ENCODE measurements at places on chromosomes 13 and 19. TPM values are rescaled to one million over a fixed set of nuclear protein-coding genes. Genes with fewer than 3 reads are reported as not detected.
A peak's percentile ranks its signal among the peaks of the same experiment; 100 is the strongest.

ZNF284 gene
- total RNA-seq = 2.2 TPM

GRCh38 chr19:17942181-17942580 is 9.4 kb downstream of the CCDC124 start:
- H3K4me3 ChIP-seq = no peak overlapping the region
- peaks cover 16% of the 10 kb centered on the region for H3K36me3 ChIP-seq
- H3K27ac ChIP-seq = no peak overlapping the region
- H3K27me3 ChIP-seq = no peaks in the 10 kb centered on the region
- H3K4me1 ChIP-seq = peaks cover 5% of the 10 kb centered on the region

DNA sequence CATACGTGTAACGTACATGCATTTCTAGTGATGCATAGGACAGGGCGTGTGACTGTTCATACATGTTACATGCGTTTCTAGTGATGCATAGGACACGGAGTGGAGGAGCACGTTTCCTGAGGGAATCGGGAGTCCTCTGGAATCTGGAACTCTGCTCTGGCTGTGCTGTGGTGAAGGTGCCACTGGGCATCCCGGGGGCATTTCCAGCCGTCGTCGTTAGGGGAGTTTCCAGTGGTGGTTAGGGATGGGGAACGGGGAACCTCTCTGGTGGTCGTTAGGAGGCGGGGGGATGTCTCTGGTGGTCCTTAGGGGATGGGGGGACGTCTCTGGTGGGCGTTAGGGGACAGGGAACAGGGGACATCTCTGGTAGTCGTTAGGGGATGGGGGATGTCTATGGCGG is 209.6 kb upstream of the SOX1 start:
- no peak for DNase-seq
- no peaks in the 10 kb centered on the region for H3K27me3 ChIP-seq
- no peaks in the 10 kb centered on the region for H3K36me3 ChIP-seq

- no peaks in the 10 kb centered on the region for H3K36me3 ChIP-seq
- no peaks in the 10 kb centered on the region for H3K27me3 ChIP-seq
- H3K27ac ChIP-seq = no peak overlapping the region
- H3K4me3 ChIP-seq = no peak overlapping the region
- DNase-seq = no peak
Observed at GRCh38 chr13:82136880-82137279, 1745.4 kb downstream of the SLITRK1 start.

CFAP97D2 gene
- total RNA-seq = not detected

TUBB4A gene
- 5.6 TPM for total RNA-seq

DNA sequence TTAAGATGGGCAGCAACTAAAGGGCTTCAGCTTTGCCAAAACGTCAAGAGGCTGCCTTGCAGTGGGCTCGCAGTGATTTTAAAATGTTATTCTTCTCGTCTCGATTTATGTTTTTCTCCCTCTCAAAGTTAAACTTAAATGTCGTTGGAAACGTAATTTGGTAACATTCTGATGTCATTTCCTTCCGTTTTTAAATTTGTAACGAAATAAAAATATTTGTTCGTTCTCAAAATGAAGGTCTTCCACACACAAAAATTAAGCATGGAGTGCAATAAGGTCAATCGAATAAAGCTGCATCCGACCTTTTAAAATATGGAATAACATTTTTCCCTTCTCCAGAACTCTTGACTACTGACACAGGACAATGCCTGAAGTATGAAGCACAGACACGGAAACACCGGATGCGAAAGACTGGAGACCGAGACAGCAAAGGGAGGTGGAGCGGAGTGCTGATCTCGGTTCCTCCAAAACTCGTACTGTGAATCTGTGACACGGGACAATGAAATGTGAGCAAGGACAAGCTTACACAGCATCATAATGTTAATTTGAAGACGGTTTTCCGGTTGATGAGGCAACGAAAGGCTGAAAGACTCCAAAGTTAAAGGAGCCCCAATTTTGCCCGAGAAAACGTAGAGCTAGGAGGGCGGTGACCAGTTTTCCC is 850 bp downstream of the MTMR6 start:
- no peak for DNase-seq
- H3K4me1 ChIP-seq = peaks cover 38% of the 10 kb centered on the region
- H3K36me3 ChIP-seq = no peaks in the 10 kb centered on the region
- H3K4me3 ChIP-seq = peak overlapping the region; percentile 92
- H3K27ac ChIP-seq = peak overlapping the region; percentile 90

GRCh38 chr13:22061806-22062391 is 391.0 kb downstream of the FGF9 start:
- no peak overlapping the region for H3K27ac ChIP-seq
- H3K27me3 ChIP-seq = no peaks in the 10 kb centered on the region
- no peaks in the 10 kb centered on the region for H3K4me1 ChIP-seq
- H3K4me3 ChIP-seq = no peak overlapping the region
- no peaks in the 10 kb centered on the region for H3K36me3 ChIP-seq

DNA sequence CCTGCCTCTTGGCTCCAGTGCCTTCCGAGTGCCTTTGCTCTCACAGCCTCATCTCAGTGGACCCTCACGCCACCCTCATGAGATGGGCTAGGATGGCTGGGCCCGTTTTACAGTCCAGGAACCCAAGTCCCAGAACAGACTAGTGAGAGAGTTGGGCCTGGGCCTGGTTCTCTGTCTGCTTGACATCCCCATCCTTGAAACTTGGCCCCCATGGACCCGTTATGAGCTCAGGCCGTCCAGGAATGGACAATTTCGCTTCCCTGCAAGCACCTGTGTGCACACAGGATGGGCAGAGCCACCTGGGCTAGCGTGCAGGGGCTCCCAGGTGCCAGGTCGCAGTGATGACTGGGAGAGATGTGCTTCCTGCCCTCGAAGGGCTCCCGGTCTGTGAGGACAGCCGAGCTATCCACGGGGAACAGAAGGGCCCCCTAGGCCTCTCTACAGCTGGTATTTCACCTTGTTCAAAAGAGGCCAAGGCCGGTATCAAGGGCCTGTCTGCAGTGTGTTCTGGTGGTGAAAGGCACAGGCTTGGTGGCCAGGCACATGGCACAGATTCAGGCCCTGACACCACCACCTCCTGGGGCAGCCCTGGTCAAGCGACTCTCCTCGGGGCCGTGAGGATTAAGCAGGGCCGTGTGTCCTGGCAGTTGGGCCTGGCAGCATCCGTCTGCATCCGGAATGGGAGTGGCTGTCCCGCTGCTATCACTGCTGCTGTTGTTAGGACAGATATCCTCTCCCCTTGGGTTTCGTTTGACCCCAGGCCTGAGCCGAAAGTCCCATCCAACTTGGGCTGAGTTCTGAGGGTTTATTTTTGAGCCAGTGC is 38.9 kb downstream of the CAPN12 start:
- H3K27me3 ChIP-seq = no peaks in the 10 kb centered on the region
- peaks cover 82% of the 10 kb centered on the region for H3K36me3 ChIP-seq
- no peak overlapping the region for H3K4me3 ChIP-seq
- H3K27ac ChIP-seq = peak overlapping the region; percentile 49

GRCh38 chr19:58058467-58058866 is 615 bp upstream of the ZNF135 start:
- peak overlapping the region; percentile 78 for H3K4me3 ChIP-seq
- H3K27ac ChIP-seq = peak overlapping the region; percentile 91
- H3K4me1 ChIP-seq = peaks cover 15% of the 10 kb centered on the region
- no peak for DNase-seq
- no peaks in the 10 kb centered on the region for H3K27me3 ChIP-seq

GRCh38 chr13:99905224-99905623 is 66.3 kb downstream of the ZIC5 start:
- H3K27me3 ChIP-seq = no peaks in the 10 kb centered on the region
- H3K4me1 ChIP-seq = no peaks in the 10 kb centered on the region
- DNase-seq = no peak
- no peaks in the 10 kb centered on the region for H3K36me3 ChIP-seq
- H3K4me3 ChIP-seq = no peak overlapping the region
- no peak overlapping the region for H3K27ac ChIP-seq

CEACAM4 gene
- total RNA-seq = not detected

GRCh38 chr13:59584761-59585670 is 578.7 kb downstream of the DIAPH3 start:
- no peaks in the 10 kb centered on the region for H3K27me3 ChIP-seq
- no peak for DNase-seq
- no peak overlapping the region for H3K27ac ChIP-seq
- no peaks in the 10 kb centered on the region for H3K4me1 ChIP-seq
- H3K36me3 ChIP-seq = no peaks in the 10 kb centered on the region

DNA sequence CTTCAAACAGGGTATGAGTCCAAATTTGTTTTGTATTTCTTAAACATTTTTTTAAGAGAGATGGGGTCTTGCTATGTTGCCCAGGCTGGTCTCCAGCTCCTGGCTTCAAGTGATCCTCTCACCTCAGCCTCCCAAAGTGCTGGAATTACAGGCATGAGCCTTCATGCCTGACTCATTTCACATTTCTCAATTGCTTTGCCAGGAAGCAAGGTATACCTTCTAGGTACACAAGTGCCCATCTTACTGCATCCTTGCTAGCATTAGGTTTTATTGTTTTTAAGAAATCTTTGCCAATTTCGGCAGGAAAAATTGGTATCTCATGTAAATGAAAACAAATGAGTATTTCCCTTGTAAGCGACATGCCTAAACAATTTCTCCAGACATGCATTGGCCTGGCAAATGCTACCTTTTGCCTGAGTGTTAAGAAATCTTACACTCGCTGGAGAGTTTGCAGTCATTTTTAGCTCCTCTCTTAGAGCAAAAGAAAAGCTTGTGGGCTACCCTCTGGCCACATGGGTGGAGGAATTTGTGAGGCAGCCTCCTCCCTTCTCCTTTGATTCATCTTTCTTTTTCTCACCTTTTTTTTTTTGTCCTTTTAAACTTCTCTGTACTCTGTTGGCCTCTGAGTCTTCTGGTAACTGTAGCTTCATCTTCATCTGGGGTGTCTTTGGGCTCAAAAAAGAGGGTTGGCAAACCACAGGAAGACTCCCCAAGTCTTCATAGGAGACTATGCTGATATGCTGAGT is 33.0 kb downstream of the ACTL9 start:
- H3K27ac ChIP-seq = no peak overlapping the region
- no peaks in the 10 kb centered on the region for H3K4me1 ChIP-seq
- H3K36me3 ChIP-seq = no peaks in the 10 kb centered on the region
- no peak for DNase-seq

DNA sequence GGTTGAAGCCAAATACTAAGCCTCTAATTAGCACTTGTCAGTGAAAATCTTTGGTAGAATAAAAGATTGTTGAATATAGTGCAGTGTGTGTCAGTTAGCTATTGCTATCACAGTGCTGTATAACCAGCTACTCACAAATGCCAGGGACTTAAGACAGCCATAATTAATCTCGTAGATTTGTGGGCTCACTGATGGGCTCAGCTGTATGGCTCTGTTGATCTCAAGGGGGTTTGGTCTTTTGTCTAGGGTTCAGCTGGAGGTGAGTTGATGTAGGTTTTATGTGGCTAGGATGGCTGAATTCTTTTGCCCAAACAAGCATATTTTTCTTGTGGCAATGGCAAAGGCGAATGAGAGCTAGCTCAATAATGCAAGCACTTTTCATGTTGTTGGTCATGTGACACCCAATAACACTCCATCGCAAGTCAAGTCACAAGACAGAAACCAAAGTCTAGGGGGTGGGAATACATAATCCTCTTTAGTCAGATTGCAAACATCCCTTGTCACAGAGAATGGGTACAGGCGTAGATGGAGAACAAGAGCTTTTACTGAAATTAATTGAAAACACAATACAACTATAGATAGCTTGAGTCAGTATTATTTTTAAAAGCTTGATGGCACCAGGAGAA is 121.7 kb upstream of the EDNRB start:
- H3K4me3 ChIP-seq = no peak overlapping the region
- H3K27ac ChIP-seq = no peak overlapping the region
- H3K27me3 ChIP-seq = no peaks in the 10 kb centered on the region
- H3K36me3 ChIP-seq = no peaks in the 10 kb centered on the region
- DNase-seq = no peak

FCGBP gene
- 31.7 TPM for total RNA-seq

GRCh38 chr19:49403404-49404187 is 15.5 kb downstream of the KASH5 start:
- H3K27ac ChIP-seq = no peak overlapping the region
- H3K4me1 ChIP-seq = no peaks in the 10 kb centered on the region
- DNase-seq = no peak
- H3K36me3 ChIP-seq = no peaks in the 10 kb centered on the region
- no peaks in the 10 kb centered on the region for H3K27me3 ChIP-seq

DNA sequence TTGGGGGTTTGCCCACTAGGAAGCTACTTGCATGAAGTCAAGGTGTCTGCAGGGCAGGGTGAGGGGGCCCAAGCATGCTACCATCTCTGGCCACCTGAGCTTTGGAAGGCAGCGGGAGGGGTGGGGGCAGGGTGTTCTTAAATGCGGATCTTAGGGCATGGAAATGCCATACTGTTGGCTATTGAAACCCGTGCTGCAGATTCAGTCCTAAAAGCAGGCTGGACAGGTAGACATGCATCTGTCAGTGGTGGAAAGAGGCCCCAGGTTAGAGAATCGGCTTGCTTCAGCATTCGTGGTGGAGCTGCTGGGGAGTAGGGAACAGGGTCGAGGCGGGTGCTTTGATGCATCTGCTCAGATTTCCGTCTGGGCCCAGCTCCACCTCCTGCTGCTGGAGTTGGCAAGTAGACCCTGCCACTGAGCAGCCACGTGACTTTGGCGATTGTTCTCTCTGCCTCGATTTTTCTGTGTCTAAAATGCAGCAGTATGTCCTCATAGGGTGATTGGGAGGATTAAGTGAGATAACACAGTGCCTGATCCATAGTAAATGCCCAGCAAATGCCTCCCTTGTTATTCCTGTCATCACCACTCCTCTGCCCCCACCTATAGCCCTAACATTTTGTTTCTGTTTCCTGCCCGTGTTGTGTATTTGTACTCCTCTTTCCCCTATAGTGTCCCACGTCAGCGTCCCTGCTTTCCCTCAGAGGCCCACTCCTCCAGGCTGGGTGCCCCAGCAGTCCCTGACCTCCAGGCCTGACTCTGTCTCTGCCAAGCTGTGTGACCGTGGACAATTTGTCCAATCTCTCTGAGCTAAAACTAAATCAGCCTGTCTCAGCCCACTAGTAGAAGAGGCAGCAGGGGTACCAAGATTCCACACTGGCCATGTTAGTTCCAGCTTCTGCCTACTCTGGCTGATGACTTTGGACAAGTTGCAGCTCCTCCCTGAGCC is 5.8 kb downstream of the PPP1R37 start:
- DNase-seq = no peak
- H3K36me3 ChIP-seq = no peaks in the 10 kb centered on the region
- peak overlapping the region; percentile 88 for H3K27ac ChIP-seq
- H3K4me1 ChIP-seq = peaks cover 100% of the 10 kb centered on the region

- peaks cover 16% of the 10 kb centered on the region for H3K4me1 ChIP-seq
- no peak for DNase-seq
- no peak overlapping the region for H3K27ac ChIP-seq
- H3K27me3 ChIP-seq = no peaks in the 10 kb centered on the region
Observed at GRCh38 chr19:30878495-30878894, 470.7 kb downstream of the TSHZ3 start.

HCN2 gene
- total RNA-seq = 0.25 TPM

GRCh38 chr19:4518345-4519171 is at the start of gene PLIN4:
Gene PLIN4 (minus strand): TSS chr19:4518486. CDS start chr19:4518272, 214 bp downstream.
- peak within 1 kb of the TSS; percentile 22 for H3K4me3 ChIP-seq
- H3K4me1 ChIP-seq = peaks cover 13% of the 10 kb centered on the region
- no peaks in the 10 kb centered on the region for H3K36me3 ChIP-seq

CGB3 gene
- total RNA-seq = not detected

- H3K27me3 ChIP-seq = no peaks in the 10 kb centered on the region
- no peaks in the 10 kb centered on the region for H3K4me1 ChIP-seq
- H3K36me3 ChIP-seq = no peaks in the 10 kb centered on the region
- no peak for DNase-seq
Observed at GRCh38 chr19:7454998-7455397, 33.8 kb downstream of the PEX11G start.

- H3K36me3 ChIP-seq = no peaks in the 10 kb centered on the region
- H3K4me3 ChIP-seq = no peak overlapping the region
- DNase-seq = no peak
- no peaks in the 10 kb centered on the region for H3K4me1 ChIP-seq
Observed at GRCh38 chr13:112346173-112346898, 29.8 kb upstream of the SPACA7 start.
